ENCODE measurements at places on chromosomes 6 and 20.

GRCh38 chr6:10556589-10556988 lies 35.4 kb downstream of the GCNT2 start:
- DNase-seq = no peak

- no peak for DNase-seq
Measured at GRCh38 chr6:158765499-158766068, 53.6 kb downstream of the EZR start.

- no peak for DNase-seq
Measured at GRCh38 chr6:158758451-158758860, 60.7 kb downstream of the EZR start.

DNA sequence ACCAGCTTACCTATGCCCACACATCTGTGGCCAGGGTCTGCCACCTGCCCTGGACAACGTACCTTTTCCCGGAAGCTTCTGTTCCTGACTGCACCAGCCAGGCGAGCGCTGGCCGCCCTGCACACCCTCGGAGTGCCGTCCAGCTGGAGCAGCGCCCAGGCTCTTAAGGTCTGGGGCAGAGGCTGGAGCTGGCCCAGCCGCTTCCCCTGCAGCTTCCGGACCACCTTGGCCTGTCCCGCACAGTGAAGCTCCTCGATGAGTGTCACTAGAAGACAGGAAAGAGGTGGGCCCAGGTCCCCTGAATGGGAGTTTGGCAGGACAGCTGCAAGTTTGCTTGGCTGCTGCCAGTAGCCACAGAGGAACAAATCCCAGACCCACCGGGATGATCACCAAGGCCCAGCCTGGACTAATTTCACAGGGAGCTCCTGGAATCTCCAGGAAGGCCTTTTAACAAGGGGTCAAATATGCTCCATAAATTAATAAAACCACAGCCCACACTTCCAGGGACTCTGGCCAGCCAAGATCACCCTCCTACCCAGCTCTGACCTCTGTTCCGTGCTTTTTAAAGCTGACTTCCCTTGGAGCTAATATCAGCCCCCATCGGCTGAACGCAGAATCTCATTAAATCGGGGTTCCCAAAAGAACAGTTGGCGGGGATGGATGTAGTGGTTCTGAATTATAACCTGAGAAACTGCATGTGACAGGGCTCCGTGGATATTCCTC lies 82.3 kb downstream of the PTPN1 start:
- no peak for DNase-seq

DNA sequence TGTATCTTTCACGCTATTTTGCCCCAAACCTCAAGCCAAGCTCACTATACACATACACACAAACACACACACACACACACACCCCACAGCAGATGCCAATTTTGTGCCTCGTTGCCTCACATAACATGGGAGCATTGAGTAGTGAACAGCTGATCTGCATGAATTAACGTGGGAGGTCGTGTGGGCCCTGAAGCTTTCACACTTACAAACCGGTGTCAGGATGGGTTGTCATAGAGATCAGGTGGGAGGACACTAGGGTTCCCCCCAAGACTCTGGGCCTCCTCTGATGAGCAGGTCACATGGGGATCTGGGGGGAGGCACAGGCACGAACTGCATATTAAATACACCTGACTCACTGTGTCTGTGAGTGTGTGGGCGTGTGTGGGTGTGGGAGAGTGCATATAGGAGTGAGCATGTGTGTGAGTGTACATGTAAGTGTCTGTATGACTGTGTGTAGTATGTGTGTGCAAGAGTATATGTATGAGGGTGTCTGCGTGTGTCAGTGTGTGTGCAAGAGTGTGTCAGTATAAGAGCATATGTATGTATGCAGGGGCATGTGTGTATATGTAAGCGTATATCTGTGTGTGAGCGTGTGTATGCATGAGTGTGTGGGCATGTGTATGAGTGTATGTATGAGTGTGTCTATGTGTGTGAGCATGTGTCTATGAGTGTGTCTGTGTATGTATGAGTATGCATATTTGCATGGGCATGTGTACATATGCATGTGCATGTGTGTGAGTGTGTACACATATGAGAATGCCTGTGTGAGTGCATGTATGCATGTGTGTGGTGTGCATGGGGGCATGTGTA lies 370.4 kb downstream of the PREX1 start:
- DNase-seq = no peak

DNA sequence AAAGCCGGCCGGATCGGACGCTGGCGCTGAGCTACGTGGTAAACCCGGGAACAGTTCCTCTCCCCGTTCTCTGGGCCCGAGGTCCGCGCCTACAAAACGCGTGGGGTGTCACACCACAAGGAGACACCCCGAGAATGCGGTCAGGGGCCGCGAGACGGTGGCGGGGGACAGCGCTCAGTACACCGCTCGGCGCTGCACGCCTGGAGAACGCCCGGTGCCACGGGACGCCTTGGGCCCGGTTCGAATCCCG lies 670 bp downstream of the NCOA5 start:
- peak; percentile 58 for DNase-seq

DNA sequence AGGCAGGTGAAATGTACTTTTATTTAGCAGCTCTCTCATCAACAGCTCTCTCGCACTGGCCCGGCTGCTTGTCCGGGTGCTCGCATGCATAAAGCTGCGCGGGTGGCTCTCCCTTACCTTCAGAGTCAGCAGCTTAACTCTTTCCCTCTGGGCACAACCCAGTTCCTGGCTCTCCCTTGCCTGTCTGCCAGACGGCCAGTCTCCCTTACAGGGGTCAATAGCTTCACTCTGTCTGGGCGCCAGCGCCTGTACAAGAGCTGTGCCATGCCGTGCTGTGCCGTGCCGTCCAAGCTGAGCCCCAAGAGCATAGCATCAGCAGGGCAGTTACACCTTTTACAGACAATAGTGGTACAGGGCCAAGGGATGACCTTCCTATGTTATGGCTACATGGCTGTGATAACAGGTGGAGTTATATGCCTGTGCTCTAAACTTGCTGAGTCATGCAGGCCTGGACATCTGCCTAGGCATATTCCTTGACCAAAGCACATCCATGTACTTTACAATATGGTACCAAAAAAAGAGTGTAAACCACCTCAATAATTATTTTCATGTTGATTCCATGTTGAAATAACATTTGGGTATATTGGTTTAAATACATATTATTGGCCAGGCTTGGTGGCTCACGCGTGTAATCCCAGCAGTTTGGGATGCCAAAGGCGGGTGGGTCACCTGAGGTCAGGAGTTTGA lies 47.9 kb downstream of the BLTP3A start:
- no peak for DNase-seq

- no peak for DNase-seq
Measured at GRCh38 chr6:153984811-153985210, 54.2 kb upstream of the OPRM1 start.

GRCh38 chr6:100506651-100507050 lies 41.9 kb upstream of the SIM1 start:
- DNase-seq = no peak

DNA sequence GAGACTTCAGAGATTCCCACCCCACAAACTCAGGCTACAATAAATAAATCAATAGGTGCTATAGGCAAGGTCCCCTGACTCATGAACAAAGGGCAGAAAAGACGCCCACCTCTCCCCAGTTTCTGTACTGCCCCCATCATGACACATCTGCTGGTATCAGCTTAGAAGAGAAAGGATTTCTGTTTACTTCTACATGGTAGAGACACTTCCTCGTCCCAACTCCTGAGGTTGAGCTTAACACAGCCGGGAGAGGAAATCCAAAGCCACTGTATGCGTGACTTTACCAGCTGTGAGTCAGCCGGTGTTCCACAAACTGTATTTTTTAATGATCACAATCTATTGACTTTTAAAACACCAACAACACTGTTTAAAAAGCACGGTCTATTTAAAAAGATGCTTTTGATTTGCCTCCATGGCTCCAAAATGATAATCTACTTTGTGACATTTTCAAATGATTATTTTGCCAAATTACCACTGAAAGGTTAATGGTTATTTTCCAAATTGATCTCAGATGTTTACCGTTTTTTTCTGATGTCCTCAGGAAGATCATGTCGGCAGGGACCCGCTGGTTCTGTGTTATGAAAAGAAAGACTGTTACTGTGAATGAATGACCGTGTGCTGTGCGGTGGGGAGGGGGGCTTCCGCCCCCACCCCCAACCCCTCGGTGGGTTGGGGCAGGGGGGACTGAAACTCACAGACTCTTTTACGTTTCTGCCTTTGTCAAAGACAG lies 72.5 kb downstream of the ATP9A start:
- peak; percentile 6 for DNase-seq

DNA sequence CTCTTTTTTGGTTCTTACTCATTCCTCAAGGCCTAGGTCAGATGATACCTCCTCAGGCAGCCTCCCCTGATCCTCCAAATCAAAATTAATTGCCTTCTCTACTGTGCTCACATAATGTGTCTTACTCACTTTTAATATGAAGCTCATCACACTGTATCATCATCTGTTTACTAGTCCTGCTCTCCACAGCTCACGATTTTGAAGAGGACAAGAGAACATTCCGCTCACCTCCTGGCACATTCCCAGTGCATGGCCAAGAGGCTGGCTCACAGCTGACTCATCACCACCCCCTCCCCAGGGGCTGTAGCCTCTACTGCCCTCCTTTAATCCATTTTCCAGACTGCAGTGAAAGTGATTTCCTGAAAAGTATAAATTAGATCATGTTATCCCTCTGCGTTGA lies 133.1 kb downstream of the ALDH8A1 start:
- DNase-seq = no peak

GRCh38 chr6:31079656-31080261 lies 32.6 kb downstream of the C6orf15 start:
- DNase-seq = peak; percentile 68

GRCh38 chr20:36467076-36467999 lies 74.0 kb upstream of the MYL9 start:
- peak; percentile 18 for DNase-seq

DNA sequence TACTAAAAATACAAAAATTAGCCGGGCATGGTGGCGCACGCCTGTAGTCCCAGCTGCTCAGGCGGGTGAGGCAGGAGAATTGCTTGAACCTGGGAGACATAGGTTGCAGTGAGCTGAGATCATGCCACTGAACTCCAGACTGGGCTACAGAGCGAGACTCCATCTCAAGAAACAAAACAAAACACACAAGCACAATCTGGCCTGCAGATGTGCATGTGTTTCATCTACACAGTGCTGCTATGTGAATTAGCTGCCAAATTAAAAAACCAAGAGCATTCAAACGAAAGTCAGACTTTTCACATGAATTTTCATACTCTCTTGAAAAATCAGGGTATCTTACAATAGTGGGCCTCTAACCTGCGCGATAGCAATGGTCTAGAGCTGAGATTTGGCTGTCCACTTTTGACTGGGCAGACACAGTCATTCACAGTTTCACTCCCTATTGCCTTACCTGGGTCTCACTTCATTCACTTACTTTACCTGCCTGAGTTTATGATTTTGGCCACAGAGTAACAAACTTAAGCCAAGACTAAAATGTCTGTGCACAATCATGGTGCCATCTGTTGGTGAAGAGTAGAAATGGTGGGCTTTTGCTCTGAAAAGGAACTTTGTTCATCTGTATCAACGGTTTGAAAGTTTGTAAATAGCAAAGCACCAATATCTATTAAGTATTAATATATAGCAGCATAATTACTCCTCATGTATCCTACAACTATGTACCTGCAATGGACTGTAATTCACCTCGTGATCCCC lies 138.5 kb upstream of the UST start:
- no peak for DNase-seq

GRCh38 chr6:139868576-139868975 lies 494.1 kb upstream of the CITED2 start:
- DNase-seq = no peak

DNA sequence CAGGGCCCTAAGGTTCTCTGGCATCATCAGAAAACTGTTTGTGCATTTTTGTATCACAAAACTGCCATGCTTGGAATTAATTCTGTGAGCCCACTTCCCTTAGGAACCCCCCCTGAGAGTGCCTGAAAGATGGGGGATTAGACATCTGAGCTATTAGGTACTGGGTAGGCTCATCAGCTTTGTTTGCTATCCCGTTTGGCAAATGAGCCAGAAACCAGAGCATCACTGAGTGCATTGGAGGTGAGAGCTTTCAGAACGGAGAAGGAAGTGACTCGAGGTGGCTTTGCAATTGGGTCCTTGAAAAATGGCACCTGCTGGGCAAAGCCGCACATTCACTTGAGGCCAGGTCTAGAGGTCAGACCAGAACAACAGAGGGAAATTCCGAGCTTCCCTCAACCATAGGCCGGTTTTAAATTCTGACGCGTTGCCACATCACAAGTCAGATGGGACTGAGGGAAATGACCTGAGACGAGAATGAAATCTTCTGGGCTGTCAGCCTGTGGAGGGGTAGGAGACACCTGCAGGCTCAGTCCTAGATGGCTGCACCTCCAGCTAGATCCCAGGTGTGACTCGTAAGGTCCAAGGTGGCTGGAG lies 8.4 kb upstream of the GLP1R start:
- DNase-seq = no peak

GRCh38 chr20:39909447-39909846 lies 779.6 kb downstream of the MAFB start:
- no peak for DNase-seq

- no peak for DNase-seq
Measured at GRCh38 chr20:52130406-52130805, 61.2 kb downstream of the ZFP64 start.

GRCh38 chr20:62238569-62239277 lies 402 bp downstream of the OSBPL2 start:
- DNase-seq = no peak

GRCh38 chr6:112036088-112036637 lies 17.7 kb upstream of the CCN6 start:
- DNase-seq = peak; percentile 39

DNA sequence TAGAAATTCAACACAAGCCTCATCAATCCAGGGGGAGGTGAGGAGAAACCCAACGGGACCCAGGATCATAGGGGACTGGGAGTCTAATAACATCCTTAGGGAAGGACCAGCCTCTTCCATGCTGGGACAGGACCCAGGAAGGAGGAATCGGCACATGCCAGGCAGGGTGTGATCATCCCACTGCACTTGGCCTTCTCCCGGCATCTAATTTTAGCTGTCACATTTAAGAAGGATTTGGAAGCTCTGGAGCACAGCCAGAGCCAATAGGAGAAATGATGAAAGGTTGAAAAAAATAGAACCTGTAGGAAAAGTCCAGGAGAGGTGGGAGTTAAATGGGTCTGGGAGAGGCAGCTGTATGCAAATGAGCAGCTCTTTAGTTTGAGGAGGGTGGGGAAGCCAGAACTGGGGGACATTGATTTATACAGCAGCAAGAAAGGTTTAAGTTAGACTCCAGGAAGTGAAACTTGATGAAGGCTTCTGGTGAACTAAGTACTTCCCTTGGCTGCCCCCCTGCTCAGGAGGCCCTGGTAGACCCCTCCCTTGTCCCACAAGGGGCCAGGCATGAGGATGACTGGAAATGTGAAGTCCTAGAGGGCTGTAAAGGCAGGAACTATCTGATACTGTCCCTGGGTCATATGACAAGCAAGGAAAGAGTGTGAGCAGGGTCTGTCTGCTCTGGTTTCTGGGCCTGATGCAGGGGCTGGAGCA lies 260.3 kb downstream of the LRFN2 start:
- DNase-seq = no peak
